ENCODE measurements at places on chromosomes 11 and 22. TPM values are rescaled to one million over a fixed set of nuclear protein-coding genes. Genes with fewer than 3 reads are reported as not detected.
A peak's percentile ranks its signal among the peaks of the same experiment; 100 is the strongest.

HORMAD2 gene
- not detected for total RNA-seq

PGA4 gene
- total RNA-seq = 0.36 TPM

RFPL3 gene
- total RNA-seq = not detected

- peak; percentile 0 for ATAC-seq
Measured at GRCh38 chr11:65446446-65447277, 24.1 kb downstream of the NEAT1 start.

DNA sequence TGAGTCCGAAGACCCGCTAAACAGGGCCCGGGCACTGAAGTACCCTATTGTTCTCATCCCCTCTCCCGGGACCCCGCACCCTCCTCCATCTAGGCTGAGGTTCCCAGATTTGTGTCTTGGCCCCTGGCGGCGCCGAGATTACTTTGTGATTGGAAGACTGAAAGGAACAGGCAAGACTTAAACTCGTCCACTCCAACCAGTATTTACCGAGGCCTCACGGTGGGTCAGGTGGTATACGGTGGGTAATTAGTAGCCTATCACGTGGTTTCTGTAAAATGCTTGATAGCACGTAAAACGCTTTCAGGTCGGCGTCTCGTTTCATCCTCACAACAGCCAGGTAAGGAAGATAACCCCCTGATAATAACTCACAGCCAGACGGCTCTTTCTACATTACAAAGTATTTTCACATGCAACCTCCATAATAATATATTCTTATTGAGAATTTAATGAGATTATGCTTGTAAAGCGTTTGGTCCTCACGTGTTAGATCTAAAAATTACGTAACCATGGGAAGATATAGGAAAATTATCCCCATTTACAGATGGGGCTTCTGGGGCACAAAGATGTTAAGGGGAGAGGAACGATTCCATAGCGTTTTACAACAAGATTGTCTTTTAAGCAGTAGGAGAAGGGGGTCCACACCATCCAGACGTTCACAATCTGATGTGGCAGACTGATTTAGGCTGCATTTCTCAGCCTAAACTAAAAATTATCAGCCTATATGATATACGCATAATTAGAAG is 642 bp upstream of the PIK3C2A start:
- peak; percentile 74 for ATAC-seq

GRCh38 chr11:13667245-13667644 is 1.2 kb upstream of the FAR1 start:
- no peak for ATAC-seq

- no peak for ATAC-seq
Measured at GRCh38 chr11:84249344-84250135, 963.4 kb upstream of the CCDC90B start.

- no peak for ATAC-seq
Measured at GRCh38 chr11:77208535-77208934, 80.5 kb downstream of the MYO7A start.

GGTLC2 gene
- not detected for total RNA-seq

DNA sequence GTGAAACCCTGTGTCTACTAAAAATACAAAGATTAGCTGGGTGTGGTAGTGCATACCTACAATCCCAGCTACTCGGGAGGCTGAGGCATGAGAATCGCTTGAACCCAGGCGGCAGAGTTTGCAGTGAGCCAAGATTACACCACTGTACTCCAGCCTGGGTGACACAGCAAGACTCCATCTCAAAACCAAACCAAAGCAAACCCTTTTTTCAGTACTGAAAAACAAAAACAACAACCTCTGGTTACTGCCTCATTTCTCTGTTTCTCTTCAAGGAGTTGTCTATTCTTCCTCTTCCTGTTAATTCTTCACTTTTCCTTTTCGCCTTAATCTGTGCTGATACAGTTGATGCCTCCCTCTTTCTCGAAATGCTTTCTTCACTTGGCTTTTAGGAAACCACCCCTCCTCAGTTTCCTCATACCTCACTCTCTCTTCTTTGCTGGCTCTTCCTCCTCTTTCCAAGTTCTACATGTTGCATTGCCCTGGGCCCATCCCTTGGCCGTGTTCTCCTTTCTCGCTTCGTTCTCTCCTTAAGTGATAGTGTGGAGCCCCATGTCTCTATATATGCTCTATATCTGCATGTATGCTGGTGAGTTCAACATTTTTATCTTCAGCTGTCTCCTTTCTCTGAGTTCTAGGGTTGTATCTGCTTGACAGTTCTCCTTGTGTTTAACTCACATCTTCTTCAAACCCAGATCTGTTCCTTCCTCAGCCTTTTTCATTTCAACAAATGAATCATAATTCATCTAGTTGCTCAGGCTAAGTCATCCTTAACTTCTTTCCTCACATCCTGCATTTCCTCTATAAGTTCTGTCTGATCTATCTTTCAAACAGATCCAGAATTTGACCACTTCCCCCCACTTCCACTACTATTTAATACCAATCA is 37.1 kb downstream of the NUCB2 start:
- ATAC-seq = no peak

MMP27 gene
- not detected for total RNA-seq

Data from motor neuron (in vitro differentiated cells).